Activated CD4-positive, CD25-positive, alpha-beta regulatory T cell treated with anti-CD3 and anti-CD28 coated beads, Interleukin-2, amount 50 U/mL, for 16 hours (primary cell): ENCODE measurements at places on chromosomes 2 and 18.

- no peak for DNase-seq
These were observed 344.6 kb upstream of the ACVR2A start for GRCh38 chr2:147500229-147500628.

- DNase-seq = no peak
These were observed 80.9 kb downstream of the SH3RF3 start for GRCh38 chr2:109209941-109210340.

DNA sequence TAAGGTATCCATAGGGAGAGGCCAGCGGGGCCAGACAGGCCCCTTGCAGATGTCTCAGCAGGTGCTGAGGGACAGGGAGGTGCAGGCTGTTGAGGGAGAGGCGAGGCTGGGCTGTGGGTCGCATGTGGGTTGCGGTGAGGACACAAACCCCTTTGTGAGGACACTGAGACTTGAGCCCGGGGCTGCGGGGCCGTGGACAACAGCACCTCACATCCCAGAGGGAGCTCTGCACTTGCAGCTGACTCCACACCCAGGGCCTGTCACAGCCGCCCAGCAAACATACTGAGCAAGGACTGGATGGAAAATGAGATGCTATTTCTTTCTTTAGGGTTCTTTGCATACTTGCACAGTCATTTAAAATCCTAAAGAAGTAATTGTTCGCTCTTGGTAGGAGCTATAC lies 95.3 kb upstream of the NFATC1 start:
- DNase-seq = no peak

- no peak for DNase-seq
These were observed 20.2 kb upstream of the ADAM23 start for GRCh38 chr2:206423147-206423546.

DNA sequence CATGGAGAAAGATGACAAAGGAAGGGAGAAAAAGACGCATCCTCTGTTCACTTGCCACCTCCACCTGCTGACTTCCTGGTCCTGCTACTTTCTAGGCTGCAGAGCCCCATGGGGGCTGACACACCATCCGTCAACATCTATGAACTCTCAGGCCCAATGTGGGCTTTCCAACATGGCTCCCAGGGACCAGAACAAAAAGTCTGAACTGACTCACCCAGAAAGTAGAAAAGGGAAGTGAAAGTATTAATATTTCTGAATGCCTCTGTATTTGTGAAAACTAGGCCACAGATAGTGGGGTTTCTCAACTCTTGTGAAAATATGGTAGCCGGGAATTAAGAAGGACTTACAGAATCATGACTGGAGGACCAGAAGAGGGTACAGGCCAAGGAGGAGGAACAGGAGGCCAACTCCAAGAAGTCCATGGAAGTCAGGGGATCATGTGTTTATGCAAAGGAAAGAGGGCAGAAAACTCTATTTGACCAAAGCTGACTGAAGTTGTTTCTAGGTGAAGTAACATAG lies 123.1 kb upstream of the CAB39 start:
- DNase-seq = no peak
